ENCODE measurements at places on chromosomes 3 and 15. TPM values are rescaled to one million over a fixed set of nuclear protein-coding genes. Genes with fewer than 3 reads are reported as not detected.

The COL8A1 gene
- total RNA-seq: 0.99 TPM

GRCh38 chr3:195450731-195451229 is 8.0 kb upstream of the ACAP2 start:
- DNase-seq: peak; percentile 28

DNA sequence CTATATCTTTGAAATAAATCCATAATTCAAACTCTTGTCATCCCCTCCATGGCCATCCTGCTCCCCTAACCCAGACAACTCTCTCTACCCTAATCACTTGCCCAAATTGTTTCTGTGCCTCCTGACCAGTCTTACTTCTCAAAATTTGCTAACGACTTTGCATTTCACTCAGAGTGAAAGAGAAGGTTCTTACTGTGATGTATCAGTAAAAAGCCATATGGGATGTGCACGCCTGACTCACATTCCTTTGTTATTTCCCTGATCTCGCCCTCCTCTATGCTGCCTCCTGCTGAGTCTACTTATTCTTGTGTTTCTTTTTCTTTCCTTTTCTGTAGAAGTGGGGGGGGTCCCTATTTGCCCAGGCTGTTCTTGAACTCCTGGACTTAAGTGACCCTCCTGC is 487.2 kb upstream of the FRG2C start:
- no peak for DNase-seq

- no peak for DNase-seq
Observed at GRCh38 chr3:23435318-23435717, 232.2 kb downstream of the UBE2E2 start.

The MAGEL2 gene
- total RNA-seq: 4.5 TPM

The ESYT3 gene
- total RNA-seq: 7.0 TPM

- peak; percentile 76 for DNase-seq
Observed at GRCh38 chr3:101561630-101562328, at the start of gene TRMT10C. Gene TRMT10C, plus strand, starts transcription at chr3:101561868. Its CDS starts 2,914 bp downstream, at chr3:101564782.

The CHST13 gene
- 5.9 TPM for total RNA-seq

The POPDC2 gene
- 0.19 TPM for total RNA-seq
